ENCODE measurements at places on chromosomes 11 and 22.

- no peak for DNase-seq
Measured at GRCh38 chr11:39804271-39804670, 1655.2 kb downstream of the LRRC4C start.

DNA sequence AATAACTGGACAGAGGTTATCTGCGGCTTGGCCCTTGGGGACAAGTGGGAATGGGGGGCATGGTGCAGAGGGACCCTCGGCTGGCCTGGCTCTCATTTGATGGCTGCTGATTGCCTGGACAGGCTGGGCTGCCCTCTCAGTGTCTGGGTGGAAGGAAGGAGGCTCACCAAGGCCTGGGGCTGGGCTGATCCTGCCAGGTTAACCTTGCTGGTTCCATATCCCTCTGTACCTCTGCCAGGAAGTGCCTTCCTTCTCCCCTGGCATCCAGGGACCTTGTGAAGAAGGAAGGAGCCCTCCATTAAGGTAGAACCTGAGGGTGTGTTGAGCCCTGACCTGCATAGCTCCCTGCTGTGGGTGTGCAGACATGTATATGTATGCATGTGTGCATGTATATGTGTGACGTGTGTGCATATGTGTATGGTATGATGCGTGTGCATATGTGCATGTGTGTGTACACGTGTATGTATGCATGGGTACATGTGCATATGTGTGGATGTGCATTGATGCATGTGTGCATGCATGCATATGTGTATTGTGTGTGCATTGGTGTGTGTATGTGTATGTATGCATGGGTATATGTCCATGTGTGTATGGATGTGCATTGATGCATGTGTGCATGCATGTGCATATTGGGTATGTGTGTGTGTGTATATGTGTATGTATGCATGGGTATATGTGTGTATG, 433.9 kb downstream of the TBC1D22A start:
- DNase-seq: no peak

DNA sequence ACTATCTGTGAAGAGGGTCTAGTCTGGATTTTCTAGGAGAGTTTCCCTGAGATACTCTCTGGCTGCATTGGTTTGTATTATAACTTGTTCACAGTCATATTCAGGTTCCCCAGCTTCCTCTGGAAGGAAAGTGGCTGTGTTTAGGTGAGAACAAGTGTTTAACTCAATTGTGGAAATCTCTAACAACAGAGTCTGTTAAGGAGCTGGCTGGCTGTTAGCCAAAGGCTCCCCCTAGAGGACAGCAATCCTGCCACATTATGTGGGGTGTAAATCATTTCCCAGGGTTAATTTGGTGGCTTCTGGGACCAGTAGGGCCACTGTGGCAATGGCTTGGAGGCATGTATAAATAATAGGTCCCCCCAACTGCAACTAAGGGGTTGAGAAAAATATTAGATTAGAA, 18.4 kb downstream of the MS4A6E start:
- no peak for DNase-seq

GRCh38 chr11:26859416-26859815, 134.5 kb upstream of the FIBIN start:
- no peak for DNase-seq

DNA sequence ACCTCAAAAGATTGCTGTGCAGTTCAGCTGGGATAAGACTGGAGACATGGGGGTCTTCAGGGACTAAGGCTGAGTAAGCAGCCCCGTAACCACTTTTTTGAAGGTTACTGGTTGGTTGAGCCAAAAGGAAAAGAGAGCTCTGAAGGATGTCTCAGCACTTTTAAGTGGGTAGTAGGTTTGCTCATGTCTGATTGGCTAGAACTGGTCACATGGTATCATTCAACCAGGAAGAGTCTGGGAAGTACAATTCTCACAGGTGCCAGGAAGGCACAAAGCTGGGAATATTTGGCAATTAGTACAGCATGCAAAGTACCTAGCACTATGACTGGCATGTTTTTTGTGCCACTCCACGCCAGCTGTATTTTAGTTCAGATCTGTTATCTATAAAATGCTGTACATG, 58.1 kb downstream of the SNX19 start:
- no peak for DNase-seq

GRCh38 chr11:94449437-94449836, 44.2 kb downstream of the MRE11 start:
- DNase-seq: no peak

GRCh38 chr11:2775083-2775625, 75.4 kb upstream of the KCNQ1OT1 start:
- no peak for DNase-seq

DNA sequence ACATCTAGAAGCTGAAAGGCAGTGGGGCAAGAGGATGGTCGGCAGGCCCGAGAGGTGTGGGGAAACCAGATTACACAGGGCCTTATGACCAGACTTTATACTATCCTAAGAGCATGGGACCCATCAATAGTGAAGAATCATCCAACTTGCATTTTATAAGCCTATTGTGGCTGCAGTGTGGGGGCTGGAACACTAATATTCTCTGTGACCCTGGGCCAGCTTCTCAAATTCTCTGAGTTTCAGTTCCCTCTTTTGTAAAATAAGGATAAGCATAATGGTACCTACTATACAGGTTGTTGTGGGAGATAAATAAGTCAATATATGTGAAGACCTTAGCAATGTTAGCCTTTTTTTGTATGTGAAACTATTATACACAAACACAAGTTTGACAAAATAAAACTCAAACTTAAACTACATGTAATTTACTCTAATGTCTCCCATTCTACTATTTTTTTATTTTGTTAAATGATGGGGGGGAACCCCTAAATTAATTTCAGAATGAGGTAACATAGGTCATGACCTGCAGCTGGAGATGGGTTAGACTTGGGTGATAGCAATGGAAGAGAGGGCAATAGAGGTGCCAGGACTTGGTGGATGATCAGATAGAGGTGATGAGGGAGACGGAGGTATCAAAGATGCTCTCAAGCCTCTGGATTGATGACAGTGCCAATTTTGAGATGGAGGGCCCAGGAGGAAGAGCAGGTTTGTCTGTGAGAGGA, 30.1 kb downstream of the SMCO4 start:
- DNase-seq: no peak

DNA sequence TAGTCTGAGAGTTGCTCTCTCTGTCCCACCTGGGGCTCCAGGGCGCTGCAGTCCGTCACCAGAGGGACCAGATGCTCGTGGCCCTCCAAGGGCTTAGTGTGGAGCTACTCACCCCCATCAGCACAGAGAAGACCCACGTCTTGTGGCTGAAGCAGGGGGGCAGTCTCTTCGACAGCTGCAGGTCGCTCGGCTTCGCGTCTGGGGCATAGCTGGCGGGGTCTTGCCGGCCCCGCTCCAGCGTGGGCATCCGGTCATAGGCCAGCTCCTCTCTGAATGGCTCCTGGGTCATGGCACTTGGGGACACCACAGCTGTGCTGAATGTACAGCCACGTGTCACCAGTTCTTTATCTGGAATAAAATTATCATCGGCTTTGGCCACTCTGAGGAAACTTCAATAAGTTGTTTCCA, 608 bp downstream of the MLC1 start:
- no peak for DNase-seq

DNA sequence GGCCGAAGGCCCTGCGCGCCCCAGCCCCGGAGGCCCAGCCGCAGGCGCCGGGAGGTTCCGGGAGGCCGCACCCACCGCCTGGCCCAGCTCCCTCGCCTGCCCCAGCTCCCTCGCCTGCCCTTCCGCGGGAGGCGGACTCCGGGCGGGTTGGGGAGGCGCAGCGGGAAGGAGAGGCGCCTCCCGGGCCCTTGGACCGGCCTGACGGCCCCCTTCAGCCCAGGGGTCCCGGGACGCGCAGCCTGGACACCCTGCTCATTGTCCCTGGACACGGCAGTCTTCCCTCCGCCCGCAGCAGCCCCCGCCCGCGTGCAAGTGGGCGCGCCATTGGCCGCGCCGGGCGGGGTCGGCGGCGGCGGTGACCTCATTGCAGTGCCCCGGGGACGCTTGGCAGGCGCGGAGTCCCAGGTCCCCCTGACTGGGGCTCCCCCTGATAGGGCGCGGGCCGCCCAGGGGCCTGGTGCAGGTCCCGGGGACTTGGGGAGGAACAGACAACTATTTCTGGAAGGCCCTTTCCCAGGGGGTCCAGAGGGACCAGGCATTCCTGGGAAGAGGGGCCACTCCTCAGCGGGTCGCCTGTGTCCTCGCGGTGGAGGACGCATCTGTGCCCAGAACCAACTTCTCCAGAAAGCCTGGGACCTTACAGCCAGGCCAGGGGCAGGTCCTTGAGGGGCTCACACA, 501 bp downstream of the CD151 start:
- no peak for DNase-seq

- DNase-seq: no peak
Measured at GRCh38 chr11:109697140-109697843, 275.3 kb downstream of the C11orf87 start.

- no peak for DNase-seq
Measured at GRCh38 chr11:15716550-15716949, 601.8 kb downstream of the INSC start.

DNA sequence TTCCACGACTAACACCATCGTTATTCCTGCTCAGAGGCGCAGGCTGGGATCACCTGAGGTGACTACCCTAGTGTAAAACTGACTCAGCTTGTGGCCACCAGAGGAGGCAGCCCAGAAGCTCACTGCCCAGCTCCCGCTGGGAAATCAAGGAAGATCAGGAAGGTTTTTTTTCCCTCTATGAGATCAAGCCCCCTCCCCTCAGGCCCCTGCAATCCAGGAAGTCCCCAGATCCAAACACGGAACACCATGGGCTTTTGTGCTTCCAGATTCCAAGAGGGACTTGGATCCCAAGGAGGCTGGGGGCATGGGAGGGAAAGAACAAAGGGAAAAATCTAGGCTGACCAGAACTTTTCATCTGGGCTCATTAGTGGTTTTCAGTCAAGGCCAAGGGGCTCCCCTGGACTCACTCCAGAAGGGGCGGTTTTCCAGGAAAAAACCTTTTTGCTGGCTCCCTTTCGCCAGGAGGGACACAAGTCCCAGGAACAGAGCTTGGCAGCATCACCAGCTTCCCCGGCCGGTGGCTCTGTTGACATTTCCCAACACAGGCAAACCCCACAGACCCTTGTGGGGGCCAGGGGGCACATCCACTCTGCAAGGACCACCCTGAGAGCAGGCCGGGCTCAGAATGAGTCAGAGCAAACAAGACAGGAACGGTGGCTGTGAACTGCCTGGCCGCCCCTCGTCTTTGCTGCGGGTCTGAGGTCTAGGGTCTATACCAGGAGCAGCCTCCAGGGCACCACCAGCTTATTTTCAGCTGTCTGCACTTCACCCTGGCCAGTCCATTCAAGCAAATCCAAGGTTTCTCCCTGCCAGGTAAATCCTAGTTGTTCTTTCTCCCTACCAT, 36.8 kb downstream of the MYH9 start:
- no peak for DNase-seq

- no peak for DNase-seq
Measured at GRCh38 chr11:71329165-71329510, 76.8 kb upstream of the SHANK2 start.

- DNase-seq: no peak
Measured at GRCh38 chr22:41531715-41532477, 12.4 kb downstream of the POLR3H start.

- DNase-seq: no peak
Measured at GRCh38 chr11:6648501-6648900, 7.1 kb downstream of the DCHS1 start.

GRCh38 chr11:87851234-87851633, 324.0 kb downstream of the RAB38 start:
- no peak for DNase-seq

DNA sequence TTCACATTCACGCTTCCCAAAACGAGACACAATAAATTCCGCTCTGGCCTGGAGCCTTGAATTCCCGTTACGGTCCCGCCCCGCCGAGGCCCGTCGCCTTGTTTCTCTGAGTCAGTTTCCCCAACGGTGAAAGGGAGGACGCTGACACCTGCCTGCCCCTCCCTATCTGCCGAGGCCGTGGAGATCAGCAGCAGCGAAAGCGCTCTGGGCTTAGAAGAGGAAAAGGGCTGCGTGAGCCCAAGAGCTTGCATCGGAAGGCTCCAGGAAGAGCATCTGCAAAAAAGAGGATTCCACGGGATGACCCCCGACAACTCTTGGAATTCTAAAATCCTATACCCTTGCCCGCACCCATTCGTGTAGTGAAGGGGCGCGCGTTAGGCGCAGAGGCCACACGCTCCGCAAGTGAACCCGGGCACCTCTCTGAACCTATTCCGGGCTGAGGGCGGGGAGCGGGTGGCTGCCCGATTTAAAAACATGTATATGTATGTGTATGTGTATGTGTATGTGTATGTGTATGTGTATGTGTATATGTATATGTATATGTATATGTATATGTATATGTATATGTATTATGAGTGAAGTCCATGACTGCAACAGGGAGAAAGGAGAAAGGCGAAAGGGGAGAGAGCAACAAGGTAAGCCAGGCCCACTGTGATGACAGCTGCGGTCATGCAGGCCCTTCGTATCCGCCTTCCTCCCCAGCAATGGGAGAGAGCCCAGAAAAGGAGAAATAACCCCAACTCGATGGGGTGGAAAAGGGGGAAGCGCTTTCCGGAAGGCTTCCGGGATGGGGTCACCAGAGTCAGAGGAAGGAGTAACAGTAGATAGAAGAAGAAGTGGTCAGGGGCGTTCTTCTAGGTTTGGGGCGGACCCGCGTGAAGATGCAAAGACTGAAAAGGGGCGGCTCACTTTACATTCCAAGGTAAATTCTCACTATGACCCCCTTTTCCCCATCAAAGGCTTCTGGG, 948 bp upstream of the MRTFA start:
- DNase-seq: no peak

DNA sequence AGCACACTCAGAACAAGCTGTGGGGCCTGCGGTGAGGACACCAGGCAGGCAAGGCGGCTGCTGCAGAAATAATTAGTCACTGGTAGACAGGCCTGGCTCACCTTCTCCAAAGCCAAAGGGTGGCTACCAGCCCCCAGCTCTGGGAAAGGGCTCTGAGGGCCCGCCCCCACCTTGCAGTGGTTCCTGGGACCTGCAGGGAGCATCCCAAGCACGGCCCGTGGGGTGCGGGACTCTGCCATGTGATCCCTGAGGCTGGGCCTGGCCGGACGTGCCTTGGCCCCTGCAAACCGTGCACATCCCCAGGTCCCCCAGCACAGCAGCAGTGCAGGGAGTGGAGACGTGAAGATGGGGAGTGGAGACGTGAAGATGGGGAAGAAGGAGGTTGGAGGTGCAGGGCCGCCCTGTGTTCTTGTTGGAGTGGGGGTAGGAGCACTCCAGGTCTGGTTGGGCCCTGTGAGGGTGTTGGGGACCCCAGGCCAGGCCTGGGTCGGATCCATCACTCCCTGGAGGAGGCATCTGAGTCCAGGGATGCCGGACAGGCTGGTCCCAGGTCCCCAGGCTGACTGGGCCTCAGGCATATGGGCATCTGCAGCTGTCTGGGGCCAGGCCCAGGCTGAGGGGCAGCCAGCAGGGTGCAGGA, 41.9 kb downstream of the RTN4R start:
- DNase-seq: no peak

GRCh38 chr22:32421484-32421883, 9.4 kb upstream of the RTCB start:
- no peak for DNase-seq

DNA sequence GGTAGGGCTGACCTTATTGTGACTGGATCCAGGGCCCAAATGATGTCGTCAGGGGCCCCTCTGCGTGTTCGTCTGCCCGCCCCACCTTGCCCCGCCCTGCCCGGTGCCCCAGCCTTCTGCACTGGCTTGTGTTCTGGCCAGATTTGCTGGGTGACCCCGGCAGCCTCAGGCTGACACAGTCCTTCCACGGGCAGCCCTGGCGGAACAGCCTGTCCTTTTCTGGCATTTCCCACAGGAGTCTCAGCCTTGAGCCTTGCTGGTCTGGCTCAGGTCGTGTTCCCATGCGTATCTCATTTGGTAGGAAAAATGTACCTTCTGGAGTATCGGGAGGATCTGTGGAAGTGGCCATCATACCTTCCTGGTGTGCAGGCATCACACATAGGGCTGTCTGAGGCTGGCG, 31.0 kb downstream of the IGHMBP2 start:
- no peak for DNase-seq

- no peak for DNase-seq
Measured at GRCh38 chr22:31870890-31871289, 73.4 kb upstream of the YWHAH start.
